ENCODE measurements at places on chromosomes 5 and 9.

DNA sequence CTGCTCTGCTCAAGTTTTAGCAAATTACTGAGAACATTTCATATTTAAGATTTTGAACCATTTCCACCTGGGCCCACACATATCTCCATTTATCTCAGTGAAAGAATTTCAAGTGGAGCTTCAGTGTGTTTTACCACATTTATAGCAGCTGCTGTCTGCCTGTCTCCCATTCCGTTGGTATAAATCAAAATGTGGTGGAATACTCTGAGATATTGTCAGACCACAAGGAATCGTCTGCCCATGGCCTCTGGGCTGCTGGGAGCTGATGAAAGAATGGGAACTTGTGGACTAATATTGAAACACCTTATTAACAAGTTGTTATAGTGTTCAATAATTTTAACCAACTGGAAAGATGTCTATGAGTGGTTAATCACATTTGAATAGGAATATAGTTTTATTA lies 33.3 kb downstream of the MAST4 start:
- DNase-seq, result no peak

DNA sequence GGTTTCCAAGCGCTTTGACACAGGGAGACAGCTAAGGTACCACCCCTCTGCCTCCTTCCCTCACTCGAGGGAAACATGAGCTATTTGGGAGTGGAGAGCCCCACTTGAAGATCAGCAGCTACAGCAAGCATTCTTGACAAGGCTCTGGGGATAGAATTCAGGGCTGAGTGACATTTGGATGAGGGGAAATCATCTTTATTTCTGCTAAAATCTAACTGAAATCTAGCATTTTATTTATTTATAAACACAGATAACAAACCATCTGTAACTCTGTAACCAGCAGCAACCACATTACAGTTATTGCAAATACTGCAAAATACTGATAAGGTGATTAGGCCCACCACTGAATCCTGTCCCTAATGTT lies 22.4 kb downstream of the RNF130 start:
- no peak for DNase-seq

- no peak for DNase-seq
Observed at GRCh38 chr5:141208478-141208877, at the start of gene PCDHB12. TSS of gene PCDHB12 (plus strand) at chr5:141208719. CDS start at chr5:141208908, 189 bp downstream.

GRCh38 chr9:117411547-117411946 lies 3.3 kb downstream of the ASTN2 start:
- peak; percentile 18 for DNase-seq

DNA sequence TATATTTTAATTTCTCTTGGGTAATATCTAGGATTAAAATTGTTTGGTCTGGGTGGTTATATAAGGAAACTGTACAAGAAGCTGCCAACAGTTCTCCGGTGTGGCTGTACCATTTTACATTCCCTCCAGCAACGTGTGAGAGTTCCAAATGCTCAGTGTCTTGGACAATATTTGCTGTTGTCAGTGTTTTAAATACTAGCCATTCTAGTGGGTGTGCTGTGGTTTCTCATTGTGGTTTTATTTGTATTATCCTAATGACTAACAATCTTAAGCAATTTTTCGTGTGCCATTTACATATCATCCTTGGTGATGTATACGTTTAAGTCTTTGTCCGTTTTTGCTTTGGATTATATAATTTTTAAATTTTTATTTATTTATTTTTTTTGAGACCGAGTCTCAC lies 34.0 kb downstream of the TNFSF15 start:
- DNase-seq, result no peak

DNA sequence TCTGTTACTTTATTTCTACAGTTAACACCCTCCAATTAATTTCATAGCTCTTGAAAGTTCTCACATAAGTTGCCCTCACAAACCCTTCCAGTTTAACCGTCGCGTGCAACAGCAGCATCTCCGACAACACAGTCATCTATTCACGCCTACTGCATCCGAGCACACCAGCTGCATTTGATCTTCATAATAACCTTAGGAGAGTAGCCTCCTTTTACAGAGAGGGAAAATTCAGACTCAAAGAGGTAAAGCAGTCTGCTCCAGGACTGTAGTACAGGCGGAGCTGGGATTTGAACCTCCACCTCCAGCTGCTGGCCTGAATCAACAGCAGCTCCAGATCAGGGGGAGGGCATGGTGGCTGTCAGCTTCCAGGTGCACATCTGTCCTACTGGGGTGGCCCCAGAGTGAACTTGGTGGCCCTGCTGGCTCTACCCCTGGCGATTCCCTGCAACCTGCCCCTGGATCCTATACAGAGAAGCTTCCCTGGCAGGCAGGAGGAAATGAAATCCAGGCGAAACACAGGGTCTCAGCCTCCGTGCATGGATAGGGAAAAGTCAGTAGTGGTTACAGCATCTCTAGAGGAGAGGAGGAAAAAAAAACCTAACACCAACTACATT lies 71.6 kb upstream of the UNC5A start:
- no peak for DNase-seq

- no peak for DNase-seq
Observed at GRCh38 chr5:8517456-8517855, 648.5 kb downstream of the MTRR start.

DNA sequence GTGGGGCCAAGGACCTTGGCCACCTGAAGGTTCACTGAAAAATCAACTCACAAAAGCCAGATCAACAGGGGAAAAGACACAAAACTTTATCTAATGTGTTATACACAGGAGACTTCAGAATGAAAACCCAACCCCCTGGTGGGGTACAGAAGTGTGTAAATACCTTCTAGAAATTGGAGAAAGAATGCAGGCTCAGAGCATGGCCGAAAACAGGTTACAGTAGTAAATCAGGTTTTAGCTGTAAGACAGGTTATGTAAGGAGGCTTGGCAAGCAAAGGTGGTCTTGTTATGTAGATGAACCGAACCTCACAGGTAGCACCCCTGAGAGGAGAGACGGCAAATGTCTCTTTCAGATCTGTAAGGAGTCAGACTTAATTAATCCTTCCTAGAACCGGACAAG lies 10.0 kb downstream of the CEMIP2 start:
- no peak for DNase-seq

DNA sequence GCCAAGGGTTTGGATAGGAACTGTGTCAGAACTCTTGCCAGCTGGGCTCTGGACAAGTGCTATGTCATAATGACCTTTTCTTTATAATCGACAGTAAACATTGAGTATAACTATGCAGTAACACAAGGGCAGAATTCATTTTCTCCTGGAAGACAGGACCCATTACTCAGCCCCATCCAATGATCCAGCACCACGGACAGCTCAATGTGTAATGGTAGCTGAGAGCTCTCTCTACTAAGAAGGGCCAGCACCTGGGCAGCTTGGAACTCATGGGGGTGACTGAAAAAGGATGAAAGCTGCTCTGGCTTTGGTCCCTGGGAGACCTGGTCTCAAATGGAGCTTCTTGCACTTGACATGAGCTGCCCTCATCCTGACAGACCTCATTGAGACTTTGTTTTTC lies 347.8 kb downstream of the TRIM32 start:
- no peak for DNase-seq

DNA sequence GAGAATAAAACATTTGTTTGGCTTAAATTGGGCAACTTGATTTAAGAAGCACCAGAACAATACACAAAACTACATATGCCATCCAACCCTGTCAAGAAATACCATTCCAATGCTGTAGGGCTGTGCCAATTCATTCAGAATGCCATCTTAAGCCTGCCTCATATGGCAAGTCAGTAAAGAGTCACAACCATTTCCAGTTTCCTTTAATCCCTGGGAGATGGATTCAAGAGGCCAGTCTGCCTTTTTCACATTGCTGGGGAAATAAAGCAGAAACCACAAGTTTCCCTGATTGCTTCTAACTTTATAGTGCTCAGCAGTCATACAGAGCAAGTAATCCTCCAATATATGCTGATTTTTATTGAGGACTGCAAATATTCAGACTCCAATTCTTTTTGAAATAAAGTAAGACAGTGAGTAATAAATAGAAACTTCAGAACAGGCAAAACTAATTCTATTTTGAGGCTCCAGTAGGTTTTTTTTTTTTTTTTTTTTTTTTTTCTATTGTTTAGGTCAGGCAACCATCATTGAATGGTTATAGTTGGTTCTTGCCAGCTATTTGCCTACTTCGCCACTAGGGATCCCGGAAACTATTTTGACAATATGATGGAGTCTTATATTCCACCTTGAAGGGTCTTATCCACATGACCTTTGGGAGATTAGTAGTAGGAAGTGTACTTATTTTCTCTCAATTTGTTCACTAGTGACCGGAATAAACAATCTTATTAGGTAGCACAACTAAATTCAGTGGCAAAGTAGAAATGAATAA lies 400.9 kb upstream of the MEF2C start:
- DNase-seq, result no peak

- DNase-seq, result no peak
Observed at GRCh38 chr9:3475300-3476020, 50.3 kb downstream of the RFX3 start.

DNA sequence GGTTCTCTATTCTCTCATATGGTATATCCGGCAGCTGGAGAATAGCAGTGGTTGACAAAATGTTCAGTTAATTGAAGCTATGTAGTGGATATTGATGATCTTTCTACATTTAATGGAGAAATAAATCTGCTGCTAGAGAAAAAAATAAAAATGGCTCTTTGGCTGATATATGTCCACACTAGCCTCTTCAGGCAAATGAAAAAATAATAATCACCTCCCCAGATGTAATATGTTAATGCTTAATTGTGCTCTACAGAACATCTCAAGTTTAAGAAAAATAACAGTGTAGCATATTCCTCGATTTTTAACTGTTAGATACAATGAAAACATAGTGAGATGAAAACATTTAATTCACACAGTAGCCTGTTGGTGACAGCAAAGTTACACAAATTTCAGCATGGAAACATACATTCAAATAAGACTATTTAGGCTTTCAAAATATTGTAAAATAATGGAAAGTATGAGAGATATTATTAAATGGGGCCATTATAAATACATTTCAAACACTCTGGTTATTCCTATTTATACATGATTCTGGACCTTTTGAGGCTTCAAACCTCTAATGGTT lies 543.0 kb downstream of the MAT2B start:
- no peak for DNase-seq

DNA sequence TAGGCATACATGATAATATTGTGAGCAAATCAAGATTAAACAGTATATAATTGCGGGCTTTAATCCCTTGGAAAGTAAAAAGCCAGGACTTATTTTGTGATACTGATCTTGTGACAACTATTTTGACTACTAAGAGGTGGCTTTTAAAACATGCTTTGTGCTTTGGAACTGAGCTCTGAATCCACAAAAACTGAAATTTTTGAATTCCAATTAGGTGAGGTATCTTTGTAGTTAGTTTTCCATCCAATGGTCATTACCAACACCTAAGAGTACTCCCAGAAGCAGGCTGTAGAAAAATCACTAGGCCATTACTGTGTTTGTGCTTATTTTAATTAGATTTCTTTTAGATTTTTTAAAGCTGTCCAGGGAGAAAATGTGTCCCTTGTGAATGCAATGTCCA lies 559.5 kb upstream of the WWC1 start:
- DNase-seq, result no peak

DNA sequence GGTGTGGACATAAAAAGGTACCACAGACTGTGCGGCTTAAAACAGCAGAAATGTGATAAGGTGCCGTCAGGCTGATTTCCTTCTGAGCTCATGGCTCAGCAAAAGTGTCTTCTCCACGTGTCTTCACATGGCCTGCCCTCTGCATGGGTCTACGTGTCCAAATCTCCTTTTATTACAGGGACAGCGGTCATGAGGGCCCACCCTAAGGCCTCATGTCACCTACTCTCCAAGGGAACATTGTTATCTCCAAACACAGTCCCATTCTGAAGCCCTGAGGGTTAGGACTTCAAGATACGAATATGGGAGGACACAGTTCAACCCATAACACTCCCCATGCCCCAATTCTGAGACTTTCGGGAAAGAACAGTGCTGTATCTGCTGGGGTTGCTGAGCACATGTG lies 35.2 kb downstream of the COL23A1 start:
- no peak for DNase-seq

GRCh38 chr9:136943291-136944211 lies 987 bp downstream of the FBXW5 start:
- peak; percentile 20 for DNase-seq
